ENCODE measurements at places on chromosomes 2 and 18.

GRCh38 chr2:16245481-16246054, 305.2 kb downstream of the MYCN start:
- no peak for DNase-seq

- DNase-seq, result no peak
Measured at GRCh38 chr18:35507192-35507591, 9.4 kb upstream of the INO80C start.

GRCh38 chr18:8301427-8302172, 307.6 kb upstream of the RAB12 start:
- DNase-seq, result no peak

DNA sequence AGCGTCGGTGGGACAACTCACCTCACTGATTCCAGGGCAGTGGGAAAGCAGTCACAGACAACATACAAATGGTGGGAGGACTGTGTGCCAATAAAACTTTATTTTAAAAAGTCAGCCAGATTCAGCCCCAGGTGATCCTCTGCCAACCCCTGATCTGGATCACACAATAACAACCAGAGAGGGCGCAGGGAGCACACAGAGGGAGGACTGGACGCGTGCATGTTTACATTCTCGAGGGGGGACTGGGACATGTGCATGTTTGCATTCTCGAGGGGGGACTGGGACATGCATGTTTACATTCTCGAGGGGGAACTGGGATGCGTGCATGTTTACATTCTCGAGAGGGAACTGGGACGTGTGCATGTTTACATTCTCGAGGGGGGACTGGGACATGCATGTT, 209.5 kb downstream of the NDUFA10 start:
- no peak for DNase-seq

GRCh38 chr18:42087235-42087634, 132.2 kb downstream of the PIK3C3 start:
- DNase-seq, result no peak

DNA sequence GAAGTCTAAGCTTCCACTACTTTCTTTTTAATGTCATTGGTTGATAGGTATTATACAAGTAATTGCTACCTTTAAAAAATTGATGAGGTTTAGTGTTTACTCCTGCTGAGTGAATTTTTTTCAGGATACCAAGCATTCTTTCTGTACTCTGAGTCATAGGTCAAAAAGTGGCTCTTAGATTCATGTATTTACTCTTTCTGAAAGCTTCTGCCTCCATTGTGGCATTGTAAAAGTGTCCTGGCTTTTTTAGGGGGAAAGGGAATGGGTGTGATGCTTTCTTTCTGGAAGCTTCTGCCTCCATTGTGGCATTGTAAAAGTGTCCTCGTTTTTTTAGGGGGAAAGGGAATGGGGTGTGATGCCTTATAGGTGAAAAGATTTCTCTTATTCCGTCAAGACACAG, 286.5 kb downstream of the LPIN1 start:
- DNase-seq, result no peak

DNA sequence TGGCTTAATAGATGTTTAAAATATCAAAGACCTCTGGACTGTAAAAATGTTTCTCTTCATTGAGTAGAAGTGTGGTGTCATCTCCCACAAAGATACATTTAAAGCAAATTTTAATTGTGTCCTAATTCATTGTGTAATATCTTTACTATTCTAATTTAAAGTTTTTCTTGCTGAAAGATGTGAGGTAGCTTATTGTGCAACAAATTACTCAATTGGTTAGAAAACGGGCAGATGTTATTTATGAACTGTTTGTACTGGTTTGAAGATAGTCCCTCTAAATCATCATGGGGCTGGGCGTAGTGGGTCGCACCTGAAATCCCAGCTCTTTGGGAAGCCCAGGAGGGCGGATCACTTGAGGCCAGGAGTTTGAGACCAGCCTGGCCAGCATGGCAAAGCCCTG, 65.3 kb downstream of the CYBRD1 start:
- no peak for DNase-seq

GRCh38 chr2:205543937-205544702, 138.2 kb upstream of the NRP2 start:
- no peak for DNase-seq

- DNase-seq, result no peak
Measured at GRCh38 chr2:190755772-190756415, 107.0 kb downstream of the NAB1 start.

DNA sequence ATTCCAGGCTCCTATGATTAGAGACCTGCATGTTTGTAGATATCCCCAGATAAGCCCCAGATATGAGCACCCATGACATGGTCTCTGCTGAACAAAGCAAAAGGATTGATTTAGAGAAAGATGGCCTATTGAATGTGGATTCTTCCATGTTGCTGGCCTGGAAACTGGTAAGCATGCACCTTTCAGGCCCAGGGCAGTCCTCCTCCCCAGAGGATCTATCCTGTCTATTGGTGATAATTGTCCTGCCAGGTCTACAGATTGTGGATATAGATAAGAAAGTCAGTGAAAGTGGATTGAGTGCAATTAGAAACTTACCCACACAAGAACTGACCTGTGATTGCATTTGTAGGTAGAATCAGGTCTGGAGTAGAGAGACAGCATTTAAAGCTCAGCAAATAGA, 256.9 kb upstream of the SIX3 start:
- DNase-seq, result no peak

- no peak for DNase-seq
Measured at GRCh38 chr18:75110846-75111415, 98.0 kb downstream of the PTGR3 start.

DNA sequence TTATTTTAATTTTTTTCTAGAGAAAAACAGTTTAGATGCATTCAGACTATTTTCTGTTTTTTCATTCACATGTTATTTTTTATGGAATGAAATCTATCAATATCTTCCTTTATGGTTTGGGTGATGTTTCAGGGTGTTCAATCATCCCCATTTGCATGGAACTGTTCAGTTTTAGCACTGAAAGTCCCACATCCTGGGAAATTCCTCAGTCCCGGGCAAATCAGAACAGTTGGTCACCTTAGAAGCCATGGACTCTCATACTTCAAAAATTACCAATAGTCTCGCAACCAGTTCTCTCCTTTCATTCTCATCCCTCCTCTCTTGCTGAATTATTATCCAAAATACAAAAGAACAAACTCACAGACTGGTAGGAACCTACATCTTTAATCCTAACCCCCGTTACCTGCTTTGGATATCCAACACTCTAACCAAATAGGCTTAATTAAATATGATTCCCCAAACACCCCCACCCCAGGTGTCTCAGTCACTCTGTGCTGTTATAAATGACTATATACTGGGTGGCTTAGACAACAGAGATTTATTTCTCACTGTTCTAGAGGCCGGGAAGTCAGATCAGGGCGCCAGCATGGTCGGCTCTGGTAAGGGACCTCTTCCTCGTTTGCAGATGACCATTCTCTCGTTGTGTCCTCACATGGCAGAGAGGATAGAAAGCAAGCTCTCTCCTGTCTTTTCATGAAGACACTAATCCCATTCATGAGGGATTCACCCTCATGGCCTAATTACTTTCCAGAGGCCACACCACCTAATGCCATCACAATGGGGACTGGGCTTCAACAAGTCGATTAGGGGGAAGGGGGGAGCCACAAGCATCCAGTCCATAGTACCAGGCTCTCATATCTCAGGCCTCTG, 57.7 kb upstream of the SLC1A4 start:
- DNase-seq, result no peak

GRCh38 chr18:23103449-23103848, 31.8 kb upstream of the CABLES1 start:
- no peak for DNase-seq

GRCh38 chr18:29018976-29019375, 842.0 kb upstream of the CDH2 start:
- no peak for DNase-seq

DNA sequence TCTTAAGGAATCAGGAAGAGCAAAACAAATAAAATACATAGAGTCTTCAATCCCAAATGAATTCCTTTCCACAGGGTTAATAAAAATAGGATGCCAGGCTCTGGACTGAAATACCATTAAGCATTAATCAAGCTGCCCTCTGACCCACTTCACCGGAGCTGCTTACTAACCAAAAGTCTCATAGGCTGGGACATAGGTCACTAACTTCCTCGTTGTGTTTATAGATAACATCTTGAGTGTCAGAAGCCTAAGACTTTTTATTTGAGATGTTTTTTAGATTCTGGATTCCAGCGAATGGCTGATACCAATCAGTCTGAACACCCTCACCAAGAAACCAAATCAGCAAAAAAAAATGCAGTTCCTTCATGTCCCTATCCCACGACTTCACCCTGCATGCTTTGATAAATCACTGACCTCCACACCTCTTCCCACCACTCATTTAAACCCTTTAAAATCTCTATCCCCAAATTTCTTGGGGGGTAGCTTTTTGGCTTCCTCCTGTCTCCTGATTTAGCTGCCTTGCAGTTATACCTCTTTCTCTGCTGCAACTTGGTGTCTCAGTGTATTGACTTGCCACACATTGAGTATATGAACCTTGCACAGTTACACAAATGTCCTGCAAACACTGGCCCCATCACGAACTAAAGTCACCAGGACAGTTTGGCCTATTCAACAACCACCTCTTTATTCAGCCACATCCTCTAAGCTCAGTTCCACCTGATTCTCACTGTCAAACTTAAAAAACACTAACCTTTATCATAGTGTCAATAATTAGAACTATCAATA, 399.3 kb downstream of the METTL4 start:
- DNase-seq, result no peak

DNA sequence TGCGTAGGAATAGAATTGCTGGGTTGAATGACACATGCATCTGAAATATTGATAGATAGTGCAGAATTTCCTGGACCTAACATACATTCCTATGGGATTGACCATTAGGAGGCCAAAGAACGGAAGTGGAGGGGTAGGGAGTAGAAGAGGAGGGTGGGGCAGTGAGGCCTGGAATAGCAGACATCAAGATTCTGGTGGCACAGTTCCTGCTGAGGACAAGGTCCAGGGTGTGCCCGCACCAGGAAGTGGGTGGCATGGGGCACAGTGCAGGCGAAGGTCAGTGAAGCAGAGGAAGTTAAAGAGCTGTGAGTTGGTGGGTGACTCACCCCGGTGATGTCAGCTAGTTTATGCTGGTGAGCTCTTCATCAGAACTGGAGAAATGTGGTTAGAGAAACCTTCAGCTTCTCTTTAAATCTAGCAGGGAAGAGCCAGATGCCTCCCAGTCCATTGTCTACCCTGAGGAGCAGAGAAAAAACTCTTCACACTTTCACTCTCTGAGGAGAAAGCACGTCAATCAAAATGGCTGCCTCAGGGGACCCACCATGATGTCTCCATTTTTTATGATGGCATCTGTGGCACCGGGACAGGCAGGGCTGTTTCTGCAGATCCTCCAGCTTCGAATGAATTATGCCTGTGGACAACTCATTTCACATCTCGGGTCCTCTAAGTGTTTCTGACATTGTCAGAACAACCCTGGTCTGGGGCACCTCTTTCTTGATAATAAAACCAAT, 55.9 kb upstream of the CTLA4 start:
- DNase-seq, result no peak

DNA sequence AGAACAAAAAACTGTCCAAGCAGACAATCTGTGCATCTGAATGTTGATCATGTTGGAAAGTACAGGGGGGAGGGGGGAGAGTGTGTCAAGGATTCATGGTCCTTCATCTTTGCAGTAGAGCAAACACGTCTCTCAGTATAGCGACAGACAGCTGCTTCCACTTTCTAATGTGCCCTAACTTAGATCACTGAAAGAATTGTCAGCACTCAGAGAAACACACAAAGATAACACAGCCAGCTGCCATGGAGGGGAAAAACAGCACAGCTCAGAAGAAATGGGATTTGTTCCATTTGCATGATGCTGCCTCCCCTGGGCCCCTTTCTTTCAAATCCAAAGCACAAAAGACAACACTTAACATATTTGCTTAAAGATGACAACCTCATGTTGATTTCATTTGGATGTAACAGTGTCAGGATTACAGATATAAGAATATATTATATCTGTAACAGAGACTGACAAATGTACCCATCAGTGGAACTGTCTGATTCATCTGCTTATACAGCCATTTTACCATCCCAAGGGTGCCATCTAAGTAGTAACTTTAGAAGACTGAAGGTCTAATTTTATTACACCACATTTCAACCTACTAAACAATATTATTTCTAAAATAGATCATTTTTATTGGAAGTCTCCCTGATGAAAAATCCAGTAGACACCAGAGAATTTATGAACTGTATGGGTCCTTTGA, 17.7 kb downstream of the FIGN start:
- no peak for DNase-seq

DNA sequence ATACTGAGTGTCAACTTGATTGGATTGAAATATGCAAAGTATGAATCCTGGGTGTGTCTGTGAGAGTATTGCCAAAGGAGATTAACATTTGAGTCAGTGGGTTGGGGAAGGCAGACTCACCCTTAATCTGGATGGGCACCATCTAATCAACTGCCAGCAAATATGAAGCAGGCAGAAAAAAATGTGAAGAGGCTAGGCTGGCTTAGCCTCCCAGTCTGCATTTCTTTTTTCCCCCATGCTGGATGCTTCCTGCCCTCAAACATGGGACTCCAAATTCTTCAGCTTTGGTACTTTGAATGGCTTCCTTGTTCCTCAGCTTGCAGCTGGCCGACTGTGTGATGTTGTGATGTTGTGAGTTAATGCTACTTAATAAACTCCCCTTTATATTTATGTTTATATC, 577.4 kb downstream of the CPS1 start:
- no peak for DNase-seq

DNA sequence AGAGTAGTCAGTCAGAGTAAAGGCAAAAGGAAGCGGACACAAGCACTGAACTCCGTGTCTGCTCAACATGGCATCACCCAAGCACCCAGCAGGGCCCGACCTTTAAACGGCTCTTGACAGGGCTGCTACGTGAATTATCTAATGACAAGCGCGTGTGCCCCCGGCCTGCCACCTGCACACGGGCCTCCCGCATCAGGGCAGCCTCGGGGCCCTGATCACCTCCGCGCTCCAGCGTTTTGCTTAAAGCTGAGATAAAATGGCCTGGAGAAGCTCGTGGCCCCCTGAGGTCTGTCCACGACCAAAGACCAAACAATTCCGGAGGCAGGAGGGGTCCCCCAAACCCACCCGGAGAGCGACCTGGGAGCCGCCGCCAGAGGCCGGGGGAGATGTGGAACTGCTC, 376 bp downstream of the NDUFA10 start:
- DNase-seq, result no peak

GRCh38 chr2:126649101-126649500, 6.9 kb upstream of the GYPC start:
- no peak for DNase-seq

DNA sequence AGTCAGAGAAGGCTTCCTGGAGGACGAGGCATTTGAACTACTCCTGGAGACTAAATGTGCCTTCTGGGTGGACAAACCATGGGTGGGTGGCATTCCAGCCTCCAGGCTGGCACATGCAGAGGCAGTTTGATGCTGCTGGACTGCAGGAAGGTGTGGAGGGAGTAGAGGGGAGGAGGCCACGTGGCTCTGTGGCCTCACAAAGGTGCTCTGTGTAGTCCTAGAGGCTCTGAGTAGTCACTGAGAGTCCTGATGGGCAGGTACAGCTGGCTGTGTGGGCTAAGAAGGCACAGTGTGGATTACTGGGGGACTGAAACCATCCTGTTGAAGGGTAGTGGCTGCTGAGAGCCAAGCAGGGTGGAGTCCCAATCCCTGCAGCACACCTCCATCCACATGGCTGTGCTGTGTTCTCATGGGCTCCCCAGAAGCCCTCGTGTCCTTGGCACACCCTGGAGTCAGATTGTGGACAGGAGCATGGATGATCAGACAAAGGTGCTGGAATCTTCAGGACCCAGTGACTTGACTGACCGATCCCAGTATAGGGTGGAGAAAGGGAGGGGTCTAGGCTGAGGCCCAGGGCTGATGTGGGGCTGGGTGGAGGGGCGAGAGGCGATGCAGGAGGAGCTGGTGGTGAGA, 87.4 kb upstream of the HS6ST1 start:
- no peak for DNase-seq
